ENCODE measurements at places on chromosomes 13 and 19. TPM values are rescaled to one million over a fixed set of nuclear protein-coding genes. Genes with fewer than 3 reads are reported as not detected.

LILRA6 gene
- total RNA-seq = not detected

UPF1 gene
- 31.4 TPM for total RNA-seq

TMEM221 gene
- total RNA-seq = not detected

DNMT1 gene
- 40.3 TPM for total RNA-seq

JUND gene
- total RNA-seq = 14.2 TPM

SIGLEC6 gene
- total RNA-seq = not detected

DNAJB1 gene
- total RNA-seq = 88.2 TPM

Data from IMR-90 (cell line).